Activated T-helper 1 cell treated with anti-CD3 and anti-CD28 coated beads, Interleukin-2, amount 50 U/mL, for 16 hours (primary cell): ENCODE measurements at places on chromosomes 16 and 17.

DNA sequence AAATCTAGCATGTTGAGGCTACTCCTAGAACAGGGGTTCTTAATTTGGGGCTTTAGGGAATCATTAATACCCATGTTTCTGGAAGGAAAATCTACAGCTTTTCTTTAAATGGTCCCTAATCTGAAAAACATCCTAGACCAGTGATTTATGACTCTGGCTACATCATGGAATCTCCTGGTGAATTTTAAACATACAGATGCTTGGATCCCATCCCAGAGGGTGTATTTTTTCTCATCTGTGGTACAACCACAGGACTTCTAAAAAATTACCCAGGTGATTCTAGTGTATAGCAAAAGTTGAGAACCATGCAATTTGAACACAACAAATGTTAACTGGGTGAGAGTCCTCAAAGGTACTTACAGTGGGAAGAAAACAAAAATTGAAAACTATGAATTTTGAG, 41.5 kb downstream of the KANSL1 start:
- no peak for DNase-seq

DNA sequence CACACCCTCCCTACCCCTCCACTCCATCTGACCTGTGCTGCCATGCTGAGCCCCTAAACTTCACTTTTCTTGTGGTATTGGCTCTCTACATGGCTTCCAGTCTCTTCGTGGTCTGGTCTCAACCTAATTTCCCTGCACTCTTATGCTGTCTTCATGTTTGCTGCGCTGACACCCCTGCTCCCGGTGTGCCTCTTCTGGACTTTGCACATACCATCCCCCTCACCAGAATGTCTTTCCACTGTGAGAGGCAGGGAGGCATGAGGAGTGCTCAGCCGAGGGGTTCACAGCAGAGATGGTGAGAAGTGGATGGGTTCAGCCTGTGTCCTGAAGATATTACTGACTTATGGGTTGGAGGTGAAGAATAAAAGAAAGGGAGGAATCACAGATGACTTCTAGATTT, 2.5 kb downstream of the TNFSF12 start:
- DNase-seq: no peak

GRCh38 chr16:71230122-71230845, at the start of gene HYDIN:
Gene HYDIN (minus strand): TSS chr16:71230722. CDS start chr16:71186895, 43,827 bp downstream.
- DNase-seq: no peak

GRCh38 chr16:85153656-85154091, 41.4 kb upstream of the CIBAR2 start:
- no peak for DNase-seq

DNA sequence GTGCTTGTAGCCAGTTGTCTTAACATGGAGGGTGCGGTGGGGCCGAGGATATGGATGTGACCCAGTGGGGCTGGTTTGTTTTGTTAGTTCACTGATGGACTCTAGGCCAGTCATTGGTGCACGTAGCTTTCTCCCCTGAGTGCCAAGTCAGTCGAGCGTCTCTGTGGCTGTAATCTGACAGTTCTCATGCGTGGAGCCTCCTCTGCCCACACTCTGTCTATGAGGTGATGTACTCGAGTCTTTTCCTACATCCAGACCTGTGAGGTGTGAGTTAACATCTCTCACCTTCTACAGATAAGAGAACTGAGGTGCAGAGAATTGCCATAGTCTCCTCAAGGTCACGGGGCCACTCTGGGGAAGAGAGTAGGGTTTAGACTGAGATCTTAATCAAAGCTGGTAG, 90.2 kb downstream of the MARCHF10 start:
- DNase-seq: no peak

DNA sequence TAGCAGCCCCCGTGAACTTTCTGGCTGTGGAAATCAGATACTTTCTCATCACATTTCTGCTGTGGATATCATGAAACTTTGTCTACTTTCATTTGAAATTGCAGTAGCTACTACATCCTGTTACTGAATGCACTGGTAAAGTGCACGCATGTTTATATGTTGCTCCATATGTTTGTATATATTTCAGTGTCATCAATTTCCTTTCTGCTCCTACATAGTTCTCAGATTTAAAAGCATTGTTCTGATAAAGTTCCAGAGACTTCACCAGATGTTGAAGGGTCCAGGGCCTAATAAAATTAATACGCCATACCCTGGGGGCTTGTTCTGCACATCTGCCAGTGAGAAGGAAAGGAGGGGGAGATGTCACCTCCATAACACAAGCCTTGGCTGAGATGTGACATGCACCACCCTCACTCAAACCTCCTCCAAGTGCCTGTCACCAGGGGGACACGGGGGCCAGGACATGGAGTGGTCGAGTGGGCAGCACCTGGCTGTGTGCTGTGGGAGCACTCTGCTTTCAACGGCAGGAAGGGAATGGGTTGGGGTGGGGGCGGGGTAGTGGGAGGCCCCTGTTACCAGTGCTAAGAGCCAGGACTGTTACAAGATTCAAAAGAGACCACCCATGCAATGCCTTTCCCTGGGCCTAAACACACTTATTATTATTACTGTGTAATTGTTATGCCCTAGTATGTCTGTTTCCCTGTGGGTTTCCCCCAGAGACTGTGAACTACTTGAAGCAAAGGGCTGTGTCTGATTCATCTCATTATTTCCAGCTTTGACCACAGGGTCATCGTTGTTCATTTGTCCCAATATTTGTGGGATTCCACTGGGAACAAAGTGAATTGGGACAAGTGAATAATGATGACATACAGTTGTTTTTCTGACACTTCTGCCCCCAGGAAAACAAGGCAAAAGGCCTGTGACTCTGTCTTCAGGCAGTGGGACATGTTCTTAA, 193.4 kb downstream of the FOXL1 start:
- DNase-seq: no peak

DNA sequence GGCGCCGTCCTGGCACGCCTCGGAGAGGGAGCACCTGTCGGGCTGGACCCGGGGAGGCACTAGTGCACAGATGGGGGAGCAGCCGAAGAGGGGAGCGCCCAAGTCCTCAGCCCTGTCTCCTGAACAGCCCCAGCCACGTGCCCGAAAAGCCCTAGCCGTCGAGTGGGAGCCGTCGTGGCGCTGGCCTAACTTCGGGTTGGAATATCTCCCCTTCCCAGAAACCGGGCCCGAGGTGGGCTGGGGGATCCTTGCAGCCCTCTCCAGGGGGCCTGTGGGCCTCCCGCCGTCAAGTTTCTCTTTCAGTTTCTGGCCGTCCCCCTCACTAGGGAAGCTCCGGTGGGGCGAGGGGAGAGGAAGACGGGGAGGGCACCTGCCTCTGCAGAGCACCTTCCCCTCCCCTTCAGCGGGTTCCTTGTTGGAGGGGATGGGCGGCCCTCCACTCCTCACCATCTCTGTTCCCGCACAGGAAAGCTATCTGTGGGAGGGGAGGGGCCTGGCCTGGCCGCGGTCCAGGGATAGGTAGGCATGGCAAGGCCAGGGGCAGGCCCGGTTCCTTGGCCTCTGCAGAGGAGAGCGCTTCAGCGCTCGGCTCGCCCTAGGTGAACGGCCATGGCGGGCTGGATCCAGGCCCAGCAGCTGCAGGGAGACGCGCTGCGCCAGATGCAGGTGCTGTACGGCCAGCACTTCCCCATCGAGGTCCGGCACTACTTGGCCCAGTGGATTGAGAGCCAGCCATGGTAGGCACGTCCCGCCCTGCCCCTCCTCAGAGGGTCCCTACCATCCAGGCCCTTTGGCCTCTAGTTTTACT, 709 bp downstream of the STAT5A start:
- no peak for DNase-seq

DNA sequence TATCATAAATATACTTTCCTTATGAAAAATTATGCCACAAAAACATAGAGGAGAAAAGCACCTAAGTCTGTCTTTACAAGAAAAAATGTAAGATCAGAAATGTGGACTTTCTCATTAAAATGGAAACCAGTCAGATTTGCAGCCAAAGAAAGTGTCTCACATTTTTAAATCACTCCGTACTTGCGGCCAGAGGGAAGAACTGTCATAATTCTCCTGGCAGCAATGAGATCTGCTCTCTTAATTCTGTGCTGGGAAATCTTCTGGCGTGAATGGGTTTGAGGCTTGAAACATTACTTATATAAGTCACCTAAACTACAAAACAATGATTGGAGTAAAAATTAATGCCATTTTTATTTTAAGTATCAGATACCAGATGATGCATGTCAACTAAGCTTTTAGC, 10.7 kb downstream of the C16orf95 start:
- no peak for DNase-seq

DNA sequence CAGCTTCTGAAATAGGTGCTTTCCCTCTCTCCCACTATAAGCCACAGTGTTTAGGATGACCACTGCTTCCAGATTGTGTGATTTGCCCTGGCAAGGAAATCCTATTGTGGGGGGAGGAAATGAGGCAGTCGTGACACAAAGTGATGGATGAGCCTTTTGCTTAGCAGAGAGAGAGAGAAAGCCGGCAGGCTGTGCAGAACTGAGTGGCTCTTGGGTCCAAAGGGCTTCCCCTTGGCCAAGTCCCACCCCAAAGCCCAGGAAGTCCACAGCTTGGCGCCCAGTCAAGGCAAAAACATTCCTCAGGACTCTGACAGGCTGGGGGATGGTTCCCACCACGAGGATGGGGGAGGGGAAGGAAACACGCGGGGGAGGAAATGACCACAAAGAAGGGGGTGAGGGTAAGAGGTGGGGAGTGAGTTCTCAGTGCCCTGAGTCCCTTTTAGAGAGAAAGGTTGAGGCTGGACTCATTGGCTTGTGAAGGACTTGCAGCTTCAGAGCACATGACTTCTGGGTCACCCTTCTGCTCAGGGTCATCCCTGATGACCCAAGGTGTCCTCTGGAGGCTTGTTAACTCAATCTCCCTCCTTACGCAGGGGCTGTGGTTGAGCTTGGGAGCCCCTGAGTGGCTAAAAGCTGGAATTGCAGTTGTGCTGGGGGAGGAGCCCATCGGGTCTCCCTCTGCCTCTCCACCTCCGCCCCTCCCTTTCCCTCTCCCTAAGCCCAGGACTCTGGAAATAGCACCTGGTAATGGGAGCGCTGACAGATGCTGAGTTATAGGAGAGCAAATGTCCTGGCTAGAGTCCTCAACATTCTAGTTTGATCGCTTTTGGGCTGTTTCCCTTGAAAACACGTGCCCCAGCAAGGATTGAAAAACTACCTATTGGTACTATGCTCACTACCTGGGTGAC, 10.3 kb upstream of the MSL1 start:
- DNase-seq: no peak

DNA sequence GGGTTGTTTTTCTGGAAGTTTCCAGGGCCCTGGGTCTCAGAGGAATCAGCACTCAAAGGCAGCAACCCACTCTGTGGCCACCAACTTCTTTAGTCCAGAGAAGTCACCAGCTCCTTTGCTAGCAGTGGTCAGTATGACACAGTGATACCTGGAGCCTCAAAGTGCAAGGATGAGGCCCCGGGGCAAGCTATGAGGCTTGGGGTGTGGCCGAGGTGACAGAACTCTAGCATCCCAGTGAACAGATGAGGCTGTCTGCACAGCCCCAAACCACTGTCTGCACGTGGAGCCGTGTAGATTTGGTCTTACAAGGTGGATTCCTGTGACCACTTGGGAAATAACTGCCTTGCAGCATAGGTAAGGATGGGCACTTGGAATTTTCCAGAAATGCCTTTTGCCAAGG, 24.9 kb downstream of the TEKT5 start:
- DNase-seq: no peak

GRCh38 chr17:50834429-50835300, 721 bp upstream of the WFIKKN2 start:
- DNase-seq: no peak

DNA sequence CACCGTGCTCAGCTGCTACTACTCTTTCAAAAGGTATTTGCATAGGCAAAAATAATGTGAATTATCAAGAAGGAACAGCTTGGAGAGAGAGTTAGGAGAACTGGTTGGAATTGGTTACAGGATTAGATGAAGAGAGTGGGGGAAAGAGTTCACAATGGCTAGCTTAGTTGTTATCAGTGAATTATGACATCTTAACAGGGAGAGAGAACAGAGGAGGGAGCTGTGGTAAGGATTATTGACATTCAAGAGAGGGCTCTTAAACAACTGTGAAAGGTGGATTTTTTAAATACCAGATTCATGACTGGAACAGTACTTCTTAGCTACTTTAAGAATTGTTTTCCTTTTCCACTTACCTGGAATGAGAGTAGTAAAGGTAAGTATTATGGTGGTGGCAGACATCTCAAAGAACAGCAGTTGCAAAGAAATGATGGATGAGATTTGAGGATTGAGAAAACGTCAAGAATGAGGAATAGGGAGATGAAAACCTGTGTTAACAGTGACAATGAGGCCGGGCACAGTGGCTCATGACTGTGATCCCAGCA, 43.9 kb upstream of the SLC5A11 start:
- no peak for DNase-seq

DNA sequence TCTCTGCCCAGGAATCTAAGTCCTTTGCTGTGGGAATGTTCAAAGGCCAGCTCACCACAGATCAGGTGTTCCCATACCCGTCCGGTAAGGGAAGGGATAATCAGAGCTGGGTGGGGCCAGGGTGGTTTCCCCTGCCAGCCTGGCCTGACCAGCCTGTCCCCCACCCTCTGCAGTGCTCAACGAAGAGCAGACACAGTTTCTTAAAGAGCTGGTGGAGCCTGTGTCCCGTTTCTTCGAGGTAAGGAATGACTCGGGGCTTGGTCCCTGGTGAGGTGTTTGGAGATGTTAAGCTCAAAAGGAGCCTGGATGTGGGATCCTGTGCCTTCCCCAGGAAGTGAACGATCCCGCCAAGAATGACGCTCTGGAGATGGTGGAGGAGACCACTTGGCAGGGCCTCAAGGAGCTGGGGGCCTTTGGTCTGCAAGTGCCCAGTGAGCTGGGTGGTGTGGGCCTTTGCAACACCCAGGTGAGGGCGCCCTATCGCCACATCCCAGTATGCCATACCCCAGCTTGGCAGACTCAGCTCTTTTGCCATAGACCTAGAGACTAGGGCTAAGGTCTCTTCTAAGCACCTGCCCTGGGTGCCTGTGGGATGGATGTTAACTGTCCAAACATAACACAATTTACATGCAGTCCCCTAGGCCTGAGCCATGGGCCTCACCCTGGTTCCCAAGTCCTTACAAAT, 997 bp downstream of the ACADVL start:
- DNase-seq: peak; percentile 32

- DNase-seq: no peak
These were observed 1.9 kb upstream of the PLEKHG4 start for GRCh38 chr16:67277294-67277998.

- no peak for DNase-seq
These were observed 3.5 kb upstream of the CA5A start for GRCh38 chr16:87939562-87940423.

DNA sequence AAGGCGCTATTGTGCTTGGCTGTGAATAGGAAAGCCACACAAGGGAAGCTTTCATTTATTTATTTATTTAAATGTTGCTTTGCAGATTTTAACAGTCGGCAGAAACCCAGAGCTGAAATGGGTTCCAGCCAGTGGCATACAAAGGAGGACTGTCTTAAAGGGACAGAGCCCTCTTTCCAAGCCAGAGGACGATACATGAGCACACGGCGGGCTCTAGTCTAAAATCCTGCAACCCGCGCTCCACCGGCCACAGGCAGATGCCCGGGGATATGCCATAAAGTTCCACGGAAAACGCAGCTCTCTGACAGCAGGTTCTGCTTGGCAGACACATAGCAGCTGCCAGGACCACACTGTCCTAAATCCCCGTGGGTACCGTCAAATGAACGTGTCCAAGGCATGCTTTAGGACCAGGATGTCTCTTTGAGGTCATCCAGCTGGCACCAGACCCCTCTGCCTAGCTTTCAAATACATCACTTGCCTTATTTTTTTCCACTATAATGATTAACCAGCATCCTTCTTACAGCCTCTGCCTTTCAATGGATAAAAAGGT, 64.6 kb downstream of the CYTH1 start:
- DNase-seq: no peak
